ENCODE measurements at places on chromosomes 2 and 18.

DNA sequence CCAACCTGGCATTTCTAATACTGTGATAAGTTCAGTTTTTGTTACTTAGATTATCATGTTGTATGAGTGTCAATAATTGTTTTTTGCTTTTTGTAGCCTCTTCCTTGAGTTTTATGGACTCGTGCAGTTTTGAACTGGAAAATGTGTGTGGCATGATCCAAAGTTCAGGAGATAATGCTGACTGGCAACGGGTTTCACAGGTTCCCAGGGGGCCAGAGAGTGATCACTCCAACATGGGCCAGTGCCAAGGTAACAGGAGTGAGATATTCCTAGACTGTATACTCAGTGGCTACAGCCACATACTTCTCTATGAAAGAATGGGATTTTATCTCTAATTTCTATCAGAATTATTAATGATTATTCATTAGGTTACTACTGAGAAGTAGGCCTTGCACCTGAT, 18.2 kb downstream of the MEP1B start:
- DNase-seq, result no peak

DNA sequence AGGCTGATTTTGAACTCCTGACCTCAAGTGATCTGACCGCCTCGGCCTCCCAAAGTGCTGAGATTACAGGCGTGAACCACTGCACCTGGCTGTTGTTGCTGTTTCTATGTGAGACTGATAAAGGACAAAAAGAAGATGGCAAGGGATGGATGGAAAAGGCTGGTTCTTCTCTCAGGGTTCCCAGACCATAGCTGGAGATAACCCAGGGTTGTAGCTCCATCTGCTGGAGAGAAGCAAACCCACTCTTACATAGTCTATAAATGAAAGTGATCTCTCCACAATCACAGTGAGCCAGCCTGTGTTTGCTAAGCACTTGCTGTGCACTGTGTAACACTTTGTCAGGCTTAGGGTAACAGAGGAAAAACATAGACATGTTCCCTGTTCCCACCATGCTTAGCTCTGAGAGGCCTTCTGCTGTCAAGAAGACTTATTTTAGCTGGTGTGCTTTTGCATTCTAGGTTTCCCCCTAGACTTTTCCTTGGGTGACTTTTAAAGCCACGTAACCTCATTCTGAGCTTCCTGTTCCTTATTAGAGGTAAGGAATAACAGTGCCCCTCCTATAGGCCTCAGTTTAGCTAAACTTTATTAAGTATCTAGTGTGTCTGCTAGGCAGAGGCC, 49.7 kb downstream of the LIMS1 start:
- peak; percentile 25 for DNase-seq

DNA sequence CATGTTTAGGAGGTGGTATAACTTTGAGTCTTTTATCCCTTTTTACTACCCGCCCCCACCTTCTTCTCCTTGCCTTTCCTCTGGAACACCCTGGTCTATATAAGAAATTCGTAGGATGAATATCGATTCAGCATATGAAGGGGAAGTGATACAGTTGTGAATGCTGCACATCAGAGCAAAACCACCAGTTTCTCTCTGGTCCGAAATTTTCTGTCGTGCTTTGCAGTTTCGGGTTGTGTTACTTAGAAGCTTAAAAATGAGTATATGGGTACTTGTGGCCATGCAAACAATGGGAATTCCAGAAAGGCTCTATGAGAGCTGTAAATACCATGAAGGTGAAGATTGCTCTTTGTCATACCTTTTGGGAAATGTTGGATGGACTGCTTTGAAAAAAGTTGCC, 60.6 kb downstream of the DAW1 start:
- DNase-seq, result no peak

- no peak for DNase-seq
Observed at GRCh38 chr2:156890529-156891148, 366.9 kb upstream of the GALNT5 start.

DNA sequence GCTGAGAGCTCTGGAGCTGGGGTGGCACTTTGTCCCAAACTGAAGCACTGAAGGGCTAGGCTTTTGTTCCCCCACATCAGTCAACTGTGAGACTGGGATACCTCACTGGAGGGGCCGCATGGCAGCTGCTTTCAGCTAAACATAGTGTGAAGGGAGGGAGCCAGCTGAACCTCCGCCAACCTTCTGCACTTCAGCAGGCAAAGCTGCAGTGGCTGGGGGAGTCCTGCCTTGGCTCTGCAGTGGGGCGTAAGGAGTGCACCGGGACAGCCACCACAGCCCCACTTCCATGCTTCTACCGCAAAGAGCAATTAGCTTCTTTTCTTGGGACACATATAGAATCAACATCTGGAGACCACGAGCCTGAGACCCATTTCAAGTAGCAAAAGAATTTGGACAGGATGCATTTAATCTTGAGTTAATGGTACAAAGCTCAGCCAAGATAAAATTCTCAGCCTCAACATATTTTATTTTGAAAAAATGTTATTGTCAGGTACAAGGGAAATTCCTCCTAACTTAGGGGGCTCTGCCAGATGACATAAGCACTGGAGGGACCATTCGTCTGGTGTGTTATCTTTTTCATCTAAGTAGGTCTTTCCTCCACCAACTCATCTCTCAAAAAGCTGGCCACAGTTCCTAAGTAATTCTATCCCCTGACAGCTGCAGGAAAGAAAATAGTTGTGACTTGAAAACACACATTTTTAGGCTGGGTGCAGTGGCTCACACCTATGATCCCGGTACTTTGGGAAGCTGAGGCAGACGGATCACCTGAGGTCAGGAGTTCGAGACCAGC, 25.6 kb upstream of the MYCN start:
- DNase-seq, result no peak

- DNase-seq, result no peak
Observed at GRCh38 chr18:73945130-73945792, 202.4 kb downstream of the FBXO15 start.

Data from activated T-helper 1 cell treated with anti-CD3 and anti-CD28 coated beads, Interleukin-2, amount 50 U/mL, for 16 hours (primary cell).